ENCODE measurements at places on chromosomes 16 and 17. TPM values are rescaled to one million over a fixed set of nuclear protein-coding genes. Genes with fewer than 3 reads are reported as not detected.

Gene NLE1
- 9.6 TPM for total RNA-seq

Gene ABI3
- 6.5 TPM for total RNA-seq

Gene SPATA22
- total RNA-seq, result not detected

Gene BEAN1
- not detected for total RNA-seq

Gene STX1B
- total RNA-seq, result 0.47 TPM

Gene SLC9A5
- 1.3 TPM for total RNA-seq

Gene HAS3
- total RNA-seq, result 3.5 TPM

Gene STH
- total RNA-seq, result not detected

Gene CES5A
- not detected for total RNA-seq

Gene KRT31
- not detected for total RNA-seq

Gene NPIPB9
- 6.6 TPM for total RNA-seq

Gene CAPN15
- total RNA-seq, result 71.0 TPM

Gene KRT9
- total RNA-seq, result not detected

Gene ACADVL
- total RNA-seq, result 279 TPM

Gene FBXL16
- 29.0 TPM for total RNA-seq

Gene PERCC1
- not detected for total RNA-seq

Gene RNFT1
- total RNA-seq, result 21.9 TPM

All from T-helper 17 cell (primary cell).